ENCODE measurements at places on chromosomes 11 and 22.
A peak's percentile ranks its signal among the peaks of the same experiment; 100 is the strongest.

DNA sequence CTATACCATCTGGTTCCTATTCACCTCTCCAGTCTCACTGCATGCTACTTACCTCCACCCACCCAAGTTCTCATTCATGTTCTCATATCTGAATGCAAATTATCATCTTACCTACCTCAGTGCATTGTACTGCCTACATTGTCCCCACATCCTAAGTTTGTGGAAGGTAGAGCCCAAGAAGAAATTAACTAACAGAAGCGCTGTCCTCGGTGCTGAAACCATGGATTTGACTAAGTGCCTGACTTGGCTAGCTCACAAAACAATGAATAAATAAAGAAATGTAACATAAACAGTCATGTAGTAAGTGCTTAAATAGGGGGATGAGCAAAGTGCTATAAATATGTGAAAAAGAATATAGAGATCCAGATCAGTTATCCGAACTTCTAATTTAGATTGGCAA, 63.2 kb downstream of the GRIA4 start:
- peak; percentile 38 for DNase-seq

DNA sequence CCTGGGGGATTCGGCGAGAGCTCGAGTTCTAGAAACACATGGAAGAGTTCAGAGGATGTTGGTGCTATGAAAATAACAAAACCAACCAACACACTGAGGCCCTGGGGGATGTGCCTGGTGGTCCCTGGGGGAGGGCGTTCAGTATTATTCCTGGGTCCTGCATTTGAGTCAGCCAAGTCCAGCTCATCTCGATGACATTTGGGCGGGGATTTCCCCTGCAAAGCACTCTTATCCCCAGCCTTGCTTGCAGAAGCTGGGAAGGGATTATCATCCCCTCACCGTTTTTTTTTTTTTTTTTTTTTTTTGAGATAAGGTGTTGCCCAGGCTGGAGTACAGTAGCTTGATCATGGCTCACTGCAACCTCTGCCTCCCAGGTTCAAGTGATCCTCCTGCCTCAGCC, 2.1 kb upstream of the SMIM38 start:
- DNase-seq = no peak

GRCh38 chr11:111607751-111608150, 5.5 kb downstream of the SIK2 start:
- no peak for DNase-seq

- DNase-seq = peak; percentile 92
Observed at GRCh38 chr11:133927690-133928627, 28.8 kb downstream of the IGSF9B start.

GRCh38 chr11:3015796-3016195, 23.7 kb upstream of the NAP1L4 start:
- DNase-seq = no peak

- DNase-seq = no peak
Observed at GRCh38 chr11:87322568-87322967, 284.8 kb downstream of the TMEM135 start.

GRCh38 chr11:94295534-94295933, 8.8 kb upstream of the IZUMO1R start:
- DNase-seq = no peak

- no peak for DNase-seq
Observed at GRCh38 chr11:34787348-34787747, 128.8 kb downstream of the APIP start.

- no peak for DNase-seq
Observed at GRCh38 chr11:120088056-120088455, 49.9 kb downstream of the TRIM29 start.

GRCh38 chr22:22604326-22605073, 39.9 kb upstream of the GGTLC2 start:
- no peak for DNase-seq

- no peak for DNase-seq
Observed at GRCh38 chr11:130049328-130049771, 20.3 kb upstream of the APLP2 start.

GRCh38 chr11:100632941-100633452, 54.1 kb upstream of the ARHGAP42 start:
- DNase-seq = no peak

- no peak for DNase-seq
Observed at GRCh38 chr22:38327805-38328204, 10.6 kb upstream of the CSNK1E start.

- no peak for DNase-seq
Observed at GRCh38 chr11:34028425-34028824, 23.1 kb upstream of the CAPRIN1 start.

DNA sequence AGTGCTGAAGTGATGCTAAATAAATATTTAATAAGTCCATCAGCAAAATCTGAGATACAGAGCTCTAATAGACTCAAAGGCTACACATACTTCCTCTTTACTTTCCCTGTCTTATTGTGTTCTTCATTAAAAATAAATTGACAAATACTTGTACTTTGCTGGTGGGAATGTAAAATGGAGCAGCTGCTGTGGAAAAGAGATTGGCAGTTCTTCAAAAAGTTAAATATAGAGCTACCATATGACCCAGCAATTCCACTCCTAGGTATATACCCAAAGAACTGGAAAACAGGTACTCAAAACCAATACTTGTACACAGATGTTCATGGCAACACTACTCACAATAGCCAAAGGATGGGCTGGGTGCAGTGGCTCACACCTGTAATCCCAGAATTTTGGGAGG, 76.0 kb downstream of the RBFOX2 start:
- no peak for DNase-seq

DNA sequence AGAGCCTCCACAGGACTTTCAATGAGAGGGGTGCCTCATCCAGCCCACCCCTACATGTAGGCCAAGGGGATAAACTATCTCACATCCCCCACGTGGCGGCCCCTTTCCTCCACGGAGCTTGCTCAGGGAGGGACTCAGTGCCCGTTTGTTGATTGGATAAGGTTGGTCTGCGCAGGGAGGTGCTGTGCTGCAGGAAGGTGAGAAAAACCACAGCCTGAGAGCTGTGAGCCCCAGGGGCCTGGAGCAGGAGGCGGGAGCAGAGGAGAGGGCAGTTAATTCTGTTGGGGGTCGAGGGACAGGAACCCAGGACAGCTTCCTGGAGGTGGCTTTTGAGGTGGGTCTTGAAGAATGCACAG, 31.9 kb upstream of the ATXN10 start:
- DNase-seq = no peak

- DNase-seq = no peak
Observed at GRCh38 chr22:20465759-20466077, 28.1 kb upstream of the SCARF2 start.

GRCh38 chr11:131581046-131581445, 210.6 kb downstream of the NTM start:
- no peak for DNase-seq

- DNase-seq = no peak
Observed at GRCh38 chr11:112882494-112883381, 78.5 kb upstream of the NCAM1 start.

- DNase-seq = peak; percentile 90
Observed at GRCh38 chr11:65468874-65469333, 29.9 kb upstream of the MALAT1 start.

GRCh38 chr11:44893846-44894617, 56.7 kb downstream of the TP53I11 start:
- DNase-seq = peak; percentile 67

- DNase-seq = no peak
Observed at GRCh38 chr22:40818192-40818746, 877 bp downstream of the SLC25A17 start.

All from T47D (cell line).